ENCODE measurements at places on chromosomes 6 and 20.

- no peak for DNase-seq
These were observed 73.7 kb downstream of the DTNBP1 start for GRCh38 chr6:15588971-15589634.

DNA sequence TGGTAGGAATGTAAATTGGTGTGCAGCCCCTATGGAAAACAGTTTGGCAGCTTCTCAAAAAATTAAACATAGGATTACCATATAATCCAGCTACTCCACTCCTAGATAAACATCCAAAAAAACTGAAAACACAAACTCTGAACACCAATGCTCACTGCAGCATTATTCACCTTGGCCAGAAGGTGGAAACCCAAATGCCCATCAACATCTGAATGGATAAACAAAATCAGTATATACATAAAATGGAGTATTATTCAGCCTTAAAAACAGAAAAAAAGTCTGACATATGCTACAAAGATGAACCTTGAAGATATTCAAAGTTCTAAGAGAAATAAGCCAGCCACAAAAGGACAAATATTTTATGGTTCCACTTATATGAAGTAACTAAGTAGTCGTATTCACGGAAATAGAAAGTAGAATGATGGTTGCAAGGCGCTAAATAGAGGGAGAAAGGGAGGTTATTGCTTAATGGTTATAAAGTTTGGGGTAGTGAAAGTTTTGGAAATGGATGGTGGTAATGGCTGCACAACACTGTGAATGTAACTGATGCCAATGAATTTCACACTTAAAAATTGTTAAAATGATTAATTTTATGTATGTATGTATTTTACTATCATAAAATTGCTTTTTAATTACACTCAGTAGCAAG, 4.0 kb downstream of the PHF10 start:
- DNase-seq, result no peak

GRCh38 chr6:134416418-134417154, 98.7 kb upstream of the SGK1 start:
- no peak for DNase-seq

DNA sequence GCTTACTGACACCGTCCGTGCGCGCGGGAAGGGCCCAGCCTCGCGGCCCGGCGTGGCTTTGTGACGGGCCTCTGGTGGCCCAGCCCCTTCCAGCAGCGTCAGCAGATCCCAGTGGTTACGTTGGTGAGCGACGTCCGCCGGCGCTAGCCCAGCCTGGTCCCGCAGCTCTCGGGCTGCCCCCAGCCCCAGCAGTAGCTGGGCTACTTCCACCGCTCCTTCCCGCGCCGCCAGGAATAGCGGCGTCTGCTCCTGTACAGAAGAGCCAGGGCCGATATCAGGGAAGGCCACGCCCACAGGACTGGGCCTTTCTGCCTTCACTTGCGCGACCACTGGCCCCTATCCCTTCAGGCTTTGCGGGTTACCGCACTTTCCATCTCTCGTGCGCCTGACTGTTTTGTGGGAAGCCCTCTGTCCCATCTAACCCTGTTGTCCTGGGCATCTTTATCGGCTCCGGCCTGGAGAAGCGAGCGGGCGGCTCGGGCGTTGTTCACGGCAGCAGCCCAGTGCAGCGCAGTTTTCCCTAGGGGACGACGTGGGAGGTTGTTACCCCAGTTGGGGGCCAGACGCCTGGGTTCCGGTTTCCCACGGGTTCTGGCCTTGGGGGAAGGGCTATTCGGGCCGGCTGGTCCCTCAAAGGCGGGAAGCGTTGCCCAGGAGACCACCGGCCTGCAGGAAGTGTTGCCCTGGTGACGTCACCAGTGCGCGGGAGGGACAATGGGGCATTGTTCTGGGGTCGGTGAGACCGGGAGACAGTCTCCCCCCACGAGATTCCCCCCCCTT, 3.6 kb upstream of the GPSM3 start:
- no peak for DNase-seq

GRCh38 chr6:2820415-2820814, 21.2 kb downstream of the SERPINB1 start:
- no peak for DNase-seq

DNA sequence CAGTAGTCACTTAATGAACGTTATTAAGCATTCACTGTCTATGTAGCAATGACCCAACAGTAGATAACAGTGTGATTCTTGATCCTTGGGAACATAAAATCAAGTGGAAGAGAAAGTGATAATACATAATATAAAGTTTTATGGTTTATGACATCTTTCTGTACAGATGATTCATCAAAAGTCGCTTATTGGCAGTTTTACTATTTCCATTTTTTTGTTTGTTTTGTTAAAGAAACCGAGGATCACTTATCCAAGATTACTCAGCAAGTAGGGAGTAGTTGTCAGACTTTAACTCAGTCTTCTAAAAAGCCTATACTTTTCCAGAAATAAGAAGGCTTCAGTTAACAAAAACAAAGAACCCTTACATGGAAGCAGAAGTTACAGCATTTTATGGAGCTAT, 260.8 kb downstream of the ZFAND3 start:
- DNase-seq, result no peak

Data from naive thymus-derived CD4-positive, alpha-beta T cell (primary cell).